ENCODE measurements at places on chromosomes 7 and 10.

DNA sequence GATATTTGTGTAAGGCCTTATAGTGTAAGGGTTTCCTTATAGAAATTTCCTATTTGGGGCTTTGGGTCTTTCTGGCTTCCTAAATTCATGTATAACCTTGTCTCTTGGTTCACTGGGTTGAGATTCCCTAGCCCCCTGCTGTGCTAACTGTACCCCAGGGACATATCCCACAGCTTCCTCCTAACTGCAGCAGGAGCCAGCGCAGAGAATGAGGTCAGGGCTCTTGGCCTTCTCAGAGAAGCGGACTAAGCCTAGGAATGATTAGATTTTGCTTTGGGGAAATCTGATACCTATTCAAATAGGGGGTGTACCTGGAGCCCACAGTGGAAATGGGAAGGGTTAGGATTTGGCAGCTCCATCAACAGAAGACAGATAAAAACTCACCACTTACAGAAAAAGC lies 138.1 kb upstream of the EFCAB10 start:
- no peak for DNase-seq

- DNase-seq: no peak
These were observed 21.7 kb downstream of the KLHDC10 start for GRCh38 chr7:130091999-130092398.

- no peak for DNase-seq
These were observed 52.5 kb upstream of the GRID1 start for GRCh38 chr10:86419101-86419500.

- DNase-seq: no peak
These were observed 71.2 kb upstream of the ARID5B start for GRCh38 chr10:61830072-61830845.

GRCh38 chr7:158050978-158051651 lies 536.5 kb downstream of the PTPRN2 start:
- no peak for DNase-seq

GRCh38 chr7:44618753-44619152 lies 12.3 kb downstream of the OGDH start:
- DNase-seq: no peak

DNA sequence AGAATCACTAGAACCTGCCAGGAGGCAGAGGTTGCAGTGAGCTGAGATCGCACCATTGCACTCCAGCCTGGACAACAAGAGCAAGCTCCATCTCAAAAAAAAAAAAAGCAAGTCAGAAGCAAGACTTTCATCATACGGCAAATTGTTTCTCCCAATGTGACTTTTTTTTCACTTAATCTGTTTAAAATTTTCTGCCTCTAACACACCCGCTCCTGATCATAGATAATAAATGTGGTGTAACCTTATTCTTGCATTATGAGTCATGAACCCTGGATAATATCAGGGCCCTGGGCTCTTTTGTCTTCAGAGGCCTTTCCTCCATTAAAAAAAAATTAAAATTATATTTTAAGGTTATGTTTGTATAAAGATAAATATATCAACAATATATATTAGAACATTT lies 111.4 kb upstream of the JCAD start:
- peak; percentile 36 for DNase-seq

GRCh38 chr10:118264838-118265470 lies 77.2 kb downstream of the FAM204A start:
- no peak for DNase-seq

- DNase-seq: no peak
These were observed 102.1 kb upstream of the MAGI2 start for GRCh38 chr7:79555571-79555970.
